Daoy (cell line): ENCODE measurements at places on chromosomes 7 and 10.

DNA sequence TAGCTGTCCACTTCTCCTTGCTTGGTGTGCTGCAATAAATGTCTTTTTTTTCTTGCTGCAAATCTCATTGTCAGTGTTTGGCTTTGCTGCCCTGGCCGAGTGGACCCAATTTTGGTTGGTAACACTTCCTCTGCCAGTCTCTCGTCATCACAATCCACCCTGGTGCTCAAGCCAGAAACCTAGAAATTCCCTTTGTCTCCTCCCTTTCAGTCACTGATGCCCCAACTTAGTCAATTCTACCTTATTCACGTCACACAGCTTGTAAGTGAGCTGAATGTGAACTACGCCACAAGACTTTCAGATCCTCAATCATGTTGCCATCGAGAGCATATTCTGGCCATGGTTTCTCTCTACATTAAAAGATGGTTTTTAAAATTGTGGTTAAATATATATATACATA, 13.0 kb upstream of the FRA10AC1 start:
- DNase-seq, result no peak

DNA sequence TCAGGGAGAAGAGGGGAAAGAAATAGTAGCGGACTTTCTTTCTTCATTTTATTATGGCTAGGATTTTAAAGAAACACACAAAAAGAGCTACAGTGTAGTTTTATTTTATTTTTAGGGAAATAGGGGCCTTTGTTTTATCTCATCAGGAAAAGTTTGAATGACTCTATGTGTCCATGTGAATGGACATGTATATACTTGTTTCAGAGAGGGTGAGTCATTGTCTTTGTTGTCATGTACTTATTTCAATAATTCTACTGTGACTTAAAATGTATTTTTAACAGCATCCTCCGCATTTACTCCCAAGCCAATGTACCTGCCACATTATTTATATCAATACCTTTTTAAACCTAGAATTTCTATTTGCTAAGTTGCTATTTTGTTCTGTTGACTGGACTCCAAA, 569.5 kb downstream of the SORCS3 start:
- no peak for DNase-seq

- no peak for DNase-seq
Observed at GRCh38 chr10:6465854-6466601, 114.0 kb downstream of the PRKCQ start.

GRCh38 chr10:90642136-90642535, 215.7 kb downstream of the HTR7 start:
- DNase-seq, result no peak

- DNase-seq, result no peak
Observed at GRCh38 chr10:124648131-124648475, 96.1 kb downstream of the FAM53B start.

GRCh38 chr7:8699875-8700624, 266.6 kb downstream of the NXPH1 start:
- no peak for DNase-seq

DNA sequence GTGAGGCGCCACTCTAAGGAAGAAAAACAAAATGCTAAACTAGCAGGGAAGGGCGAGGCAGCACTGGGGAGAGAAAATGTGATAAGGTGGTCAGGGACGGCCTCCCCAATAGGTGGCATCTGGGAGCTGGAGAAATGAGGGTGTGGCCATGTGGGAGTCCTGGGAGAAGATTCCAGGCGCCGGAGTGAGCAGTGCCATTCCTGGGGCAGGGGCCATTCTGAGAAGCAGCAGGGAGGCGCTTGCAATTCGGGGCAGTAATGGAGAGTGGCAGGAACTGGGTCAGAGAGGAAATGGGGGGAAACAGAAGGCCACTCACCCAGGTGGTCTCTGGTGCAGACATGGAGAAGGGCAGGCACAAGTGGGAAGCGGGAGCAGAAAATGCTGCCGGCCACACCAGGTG, 61.8 kb upstream of the LRRC18 start:
- peak; percentile 36 for DNase-seq

DNA sequence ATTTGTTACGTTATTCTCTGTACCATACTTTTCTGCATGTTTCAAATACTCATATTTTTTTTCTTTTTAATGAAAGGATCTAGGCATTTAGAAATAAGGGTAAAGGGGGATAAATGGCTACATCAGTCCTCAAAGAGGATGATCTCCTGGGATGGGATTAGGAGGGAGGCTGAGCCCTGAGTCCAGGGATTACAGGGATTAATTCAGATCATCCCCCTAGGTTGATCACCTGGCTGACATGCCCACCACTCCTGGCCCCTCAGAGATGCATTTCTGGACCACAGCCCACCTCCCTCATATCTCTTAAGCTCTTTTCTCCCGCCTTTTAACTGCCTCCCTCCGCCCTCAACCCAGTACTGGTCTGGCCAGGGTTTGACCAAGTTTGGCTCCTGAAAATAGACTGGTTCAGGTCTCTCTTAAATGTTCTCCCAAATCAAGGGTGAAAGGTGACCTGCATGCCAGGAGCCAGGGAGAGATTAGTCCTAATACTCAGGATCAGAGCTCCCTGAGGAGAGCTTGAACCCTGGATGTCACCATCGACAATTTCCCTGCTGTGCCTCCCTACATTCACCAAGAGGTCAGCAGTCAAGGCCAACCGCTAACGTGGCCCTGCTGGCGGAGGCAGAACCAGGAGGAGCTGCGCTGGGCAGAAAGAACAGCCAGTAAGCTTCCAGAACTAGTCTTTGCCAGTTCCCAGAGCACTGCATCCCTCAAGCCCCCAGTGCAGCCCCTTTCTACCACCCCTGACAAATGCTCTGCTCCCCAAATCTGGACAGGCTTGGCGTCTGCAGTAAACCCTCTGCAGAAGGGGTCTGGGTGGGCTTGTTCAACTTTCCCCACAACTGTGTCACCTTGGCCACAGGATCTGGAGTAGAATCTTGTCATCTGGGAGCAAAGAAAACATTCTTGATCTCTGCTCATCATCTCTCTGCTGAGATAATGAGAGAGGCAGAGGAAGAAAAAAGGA, 3.0 kb upstream of the CCDC136 start:
- no peak for DNase-seq

DNA sequence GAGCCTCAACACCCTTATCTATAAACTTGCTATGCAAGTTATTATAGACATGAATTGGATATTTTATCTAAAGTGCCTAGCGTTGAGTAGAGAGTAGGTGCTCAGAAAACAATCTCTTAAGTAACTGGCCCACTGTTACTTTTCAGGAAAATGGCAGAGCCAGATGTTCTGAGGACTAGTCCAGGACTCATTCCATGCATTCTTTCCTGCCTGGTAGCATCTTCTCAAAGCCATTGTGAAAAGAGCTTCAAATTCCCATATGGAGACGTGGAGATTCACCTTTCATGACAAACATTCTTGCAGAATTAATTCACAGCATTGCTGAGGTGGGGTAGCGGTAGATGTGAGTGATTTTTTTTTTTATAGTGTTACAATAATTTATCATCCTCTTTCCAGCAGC, 35.9 kb upstream of the ITPRID1 start:
- no peak for DNase-seq

GRCh38 chr10:26869528-26869927, 8.8 kb upstream of the ABI1 start:
- peak; percentile 39 for DNase-seq

DNA sequence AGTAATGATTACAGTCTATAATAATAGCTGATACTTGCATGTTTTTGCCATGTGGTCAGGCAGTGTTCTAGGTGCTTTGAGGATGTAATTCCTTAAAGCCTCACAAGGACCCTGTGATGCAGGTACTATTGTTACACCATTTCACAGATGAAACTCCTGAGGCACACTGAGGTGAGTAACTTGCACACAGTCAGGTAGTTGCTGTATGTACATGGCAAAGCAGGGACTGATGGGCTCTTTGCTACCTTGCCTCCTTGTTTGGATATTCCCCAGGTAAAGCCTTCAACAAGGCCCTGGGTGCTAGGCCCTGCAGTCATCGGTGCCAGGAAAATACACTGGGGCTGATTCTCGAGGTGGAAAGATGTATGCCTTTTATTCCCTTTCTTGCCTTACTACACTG, 317.5 kb downstream of the CXCL12 start:
- DNase-seq, result no peak

DNA sequence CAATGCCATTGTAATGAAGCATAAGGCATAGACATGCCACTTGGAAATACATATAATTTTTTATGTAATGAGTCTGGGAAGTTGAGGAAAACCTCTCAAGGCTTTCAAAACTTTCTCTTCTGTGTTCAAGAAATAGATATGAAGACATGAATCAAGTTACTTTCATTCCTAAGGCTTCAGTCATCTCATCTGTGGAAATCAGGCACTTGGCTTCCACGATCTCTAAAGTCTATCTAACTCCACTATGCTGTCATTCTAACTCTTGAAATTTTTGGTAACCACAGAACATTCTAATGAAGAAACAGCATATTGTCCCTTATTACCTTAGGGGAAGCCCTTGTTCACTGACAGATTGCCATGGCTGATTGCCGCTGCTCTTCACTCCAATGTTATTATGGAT, 242.6 kb downstream of the CNTNAP2 start:
- no peak for DNase-seq

- no peak for DNase-seq
Observed at GRCh38 chr10:132746801-132747625, 38.9 kb downstream of the NKX6-2 start.

DNA sequence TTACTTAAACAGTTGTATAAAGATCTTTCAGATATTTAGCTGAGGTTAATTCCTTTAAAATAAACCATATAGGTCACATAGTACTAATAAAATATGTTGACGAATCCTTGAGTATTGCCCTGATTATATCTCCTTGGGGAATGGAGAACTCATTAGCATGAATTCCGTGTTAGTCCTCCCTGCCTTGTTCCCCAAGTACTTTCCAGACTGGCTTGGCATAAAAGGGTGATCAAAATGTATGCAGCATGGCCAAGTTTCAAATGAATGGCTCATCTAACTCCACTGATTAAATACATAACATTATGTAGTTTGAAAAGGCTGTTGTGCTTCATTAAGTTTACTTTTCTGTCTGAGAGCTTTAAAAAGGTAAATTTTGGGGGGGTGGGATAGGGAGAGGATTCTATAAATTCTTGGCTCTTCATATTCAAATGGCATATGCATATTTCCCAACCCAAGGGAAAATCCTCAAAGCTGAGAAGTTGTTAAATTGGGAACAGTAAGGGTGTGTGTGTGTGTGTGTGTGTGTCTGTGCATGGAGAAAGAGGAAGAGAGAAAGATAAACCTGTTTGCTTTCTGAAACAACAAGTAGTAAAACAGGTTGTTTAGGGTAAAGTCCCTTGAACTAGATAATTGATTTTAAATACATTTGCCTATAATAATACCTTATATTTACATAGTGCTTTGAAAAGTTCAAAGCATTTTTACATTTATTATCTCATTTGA, 4.8 kb upstream of the ADD3 start:
- no peak for DNase-seq

- no peak for DNase-seq
Observed at GRCh38 chr10:108203905-108204527, 1039.5 kb upstream of the SORCS1 start.

DNA sequence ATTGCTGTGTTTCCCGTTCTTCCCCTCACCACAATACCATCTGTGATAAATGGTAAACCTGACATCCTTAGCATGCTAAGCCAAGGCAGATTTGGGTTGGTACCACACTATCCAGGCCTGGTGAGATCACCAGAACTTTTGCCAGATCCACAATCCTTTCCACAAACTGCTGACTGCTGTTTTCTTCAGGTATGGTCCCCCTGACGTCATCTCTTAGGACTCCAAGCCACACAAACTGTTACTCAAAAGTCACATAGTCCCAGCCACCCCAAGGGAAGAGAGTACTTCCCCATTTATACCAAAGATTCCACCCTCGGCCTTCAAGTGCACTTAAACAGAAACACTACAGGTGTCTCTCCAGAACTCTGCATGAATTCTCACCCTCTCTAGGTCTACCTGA, 34.8 kb downstream of the SLC25A13 start:
- DNase-seq, result no peak

- no peak for DNase-seq
Observed at GRCh38 chr7:70502117-70502863, 629.7 kb upstream of the GALNT17 start.

- DNase-seq, result no peak
Observed at GRCh38 chr7:54996391-54996790, 22.4 kb upstream of the EGFR start.

DNA sequence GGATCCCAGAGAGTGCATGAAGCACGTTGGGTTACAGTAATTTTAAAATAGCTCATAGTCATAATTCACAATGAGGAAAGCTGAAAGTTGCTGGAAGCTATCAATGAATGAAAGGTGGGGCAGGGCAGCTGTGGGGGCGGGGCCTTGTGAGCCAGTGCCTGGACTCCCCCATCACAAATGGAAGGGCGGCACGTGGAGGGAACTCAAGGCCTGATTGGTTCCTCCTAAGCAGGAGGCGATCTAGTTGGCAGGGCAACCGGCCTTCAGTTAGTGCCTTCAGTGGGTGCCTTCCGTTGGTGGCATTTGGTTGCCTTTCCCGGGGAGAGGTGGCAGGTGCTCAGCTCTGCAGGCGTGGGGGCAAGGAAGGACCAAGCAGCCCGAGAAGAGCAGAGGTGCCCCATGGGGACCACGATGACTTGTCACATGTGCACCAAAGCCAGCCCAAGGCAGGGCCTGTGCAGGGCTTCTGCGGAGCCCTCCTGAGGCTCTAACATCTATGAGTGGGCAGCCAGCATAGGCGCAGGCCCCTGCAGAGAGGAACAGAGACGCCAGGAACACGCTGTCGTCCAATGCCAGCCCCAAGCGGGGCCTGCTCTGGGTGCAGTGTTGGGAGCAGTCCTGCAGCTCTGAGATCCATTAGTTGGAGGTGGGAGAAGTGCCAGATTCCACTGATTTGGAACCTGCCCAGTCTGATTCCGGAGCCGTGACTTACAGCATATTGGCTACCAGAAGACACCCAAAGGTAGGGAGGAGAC, 59.8 kb upstream of the PDSS1 start:
- DNase-seq, result peak; percentile 4

DNA sequence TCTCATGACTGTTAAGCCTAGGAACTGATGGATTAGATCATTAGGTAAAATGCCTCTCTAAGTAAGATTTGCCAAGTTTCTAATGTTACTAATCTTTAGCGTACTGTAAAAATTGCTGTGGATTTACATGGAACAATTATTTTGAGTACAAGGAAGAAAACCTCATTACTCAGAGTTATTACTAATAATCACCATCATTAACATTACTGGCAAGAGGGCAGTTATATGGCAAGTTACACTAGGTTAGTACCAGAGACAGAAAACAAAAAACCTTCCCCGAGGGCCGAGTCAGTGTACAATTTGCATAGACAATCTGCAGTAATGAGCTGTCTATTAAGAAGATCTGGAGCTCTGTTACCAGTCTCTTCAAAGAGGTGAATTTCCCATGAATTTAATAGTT, 775.6 kb downstream of the GATA3 start:
- DNase-seq, result no peak

- DNase-seq, result peak; percentile 48
Observed at GRCh38 chr10:93752761-93753160, 5.0 kb upstream of the LGI1 start.
